ENCODE measurements at places on chromosomes 4 and X.
A peak's percentile ranks its signal among the peaks of the same experiment; 100 is the strongest.

DNA sequence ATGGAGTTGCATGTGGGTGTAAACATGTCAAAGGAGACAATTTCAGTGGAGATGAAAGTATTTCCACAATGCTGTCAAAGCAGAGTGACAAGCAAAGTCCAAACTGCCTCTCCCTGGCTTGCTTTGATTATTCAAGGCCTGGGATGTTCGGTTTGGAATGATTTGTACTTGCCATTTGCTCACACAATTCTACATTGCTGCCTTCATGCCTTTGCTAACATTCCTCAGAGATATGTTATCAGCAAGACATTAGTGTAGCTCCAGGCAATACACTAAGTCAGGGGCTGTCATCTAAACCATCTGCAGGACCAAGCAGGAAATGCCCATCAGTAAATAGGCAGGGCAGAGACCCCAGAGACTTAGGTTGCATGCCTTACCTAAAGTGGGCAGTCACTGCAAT, 79.6 kb upstream of the C1QTNF7 start:
- DNase-seq: no peak

GRCh38 chr4:140875746-140876452, 119.7 kb upstream of the TBC1D9 start:
- no peak for DNase-seq

GRCh38 chrX:133544115-133544514, 128.8 kb upstream of the GPC4 start:
- no peak for DNase-seq

- peak; percentile 66 for DNase-seq
These were observed at the start of gene GSPT2 for GRCh38 chrX:51743179-51743957. TSS of gene GSPT2 (plus strand) at chrX:51743442. CDS start at chrX:51743627, 185 bp downstream.

GRCh38 chrX:107753187-107753586, 22.4 kb downstream of the TSC22D3 start:
- DNase-seq: no peak

Measured in ecto neural progenitor cell (in vitro differentiated cells).